Activated CD4-positive, alpha-beta T cell treated with anti-CD3 and anti-CD28 coated beads, Interleukin-2, amount 10 ng/mL, durations not matched to agents 7 days and 5 days (primary cell): ENCODE measurements at places on chromosomes 13 and 19. TPM values are rescaled to one million over a fixed set of nuclear protein-coding genes. Genes with fewer than 3 reads are reported as not detected.

The ZNF208 gene
- total RNA-seq = 0.73 TPM

The FGF14 gene
- not detected for total RNA-seq

The CEACAM20 gene
- not detected for total RNA-seq

The ACP7 gene
- not detected for total RNA-seq

The PLPPR3 gene
- total RNA-seq = not detected
